ENCODE measurements at places on chromosomes 1 and 21.

DNA sequence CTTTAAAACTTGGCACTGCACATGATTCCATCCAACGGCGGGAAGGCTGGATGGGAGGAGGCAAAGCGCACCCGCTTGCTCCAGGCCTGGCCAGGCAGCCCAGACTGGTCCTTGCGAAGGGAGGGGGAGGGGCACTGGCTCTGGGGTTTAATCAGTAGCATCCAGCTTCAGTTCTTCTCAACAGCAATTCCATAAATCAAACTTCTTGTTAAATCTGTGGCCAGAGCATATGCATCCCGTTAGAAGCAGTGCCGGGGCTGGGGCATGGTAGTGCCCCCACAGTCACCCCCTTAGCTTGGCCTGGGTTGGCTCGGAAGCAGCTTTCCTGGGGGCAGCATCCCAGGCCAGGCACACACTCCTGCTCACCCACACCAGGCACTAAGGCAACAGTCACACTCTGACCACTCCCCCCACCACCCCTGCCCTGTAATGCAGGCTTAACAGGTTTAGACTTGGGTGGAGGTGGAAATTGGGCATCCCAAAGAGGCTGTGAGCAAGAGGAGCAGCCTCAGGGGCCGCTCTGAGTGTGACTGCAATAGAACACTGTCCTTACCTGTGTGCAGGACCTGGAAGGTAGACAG, 94.1 kb upstream of the CASZ1 start:
- DNase-seq = no peak

- DNase-seq = peak; percentile 74
These were observed 40.7 kb downstream of the CASQ2 start for GRCh38 chr1:115727706-115728249.

DNA sequence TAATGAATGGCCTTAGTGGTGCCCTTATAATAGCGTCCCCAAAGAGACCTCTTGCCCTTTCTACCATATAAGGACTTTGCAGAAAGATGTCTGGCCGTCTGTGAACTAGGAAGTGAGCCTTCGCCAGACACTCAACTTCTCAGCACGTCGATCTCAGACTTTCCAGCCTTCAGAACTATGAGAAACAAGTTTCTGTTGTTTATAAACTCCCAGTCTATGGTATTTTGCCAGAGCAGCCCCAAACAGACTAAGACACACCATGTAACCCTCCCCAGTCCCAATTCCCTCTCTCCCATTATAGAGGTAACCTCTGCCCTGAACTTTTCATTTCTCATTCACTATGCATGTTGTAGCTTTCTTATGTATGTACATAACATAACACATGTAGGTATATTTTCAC, 55.7 kb downstream of the NID1 start:
- no peak for DNase-seq

GRCh38 chr1:31932491-31933316, 5.5 kb downstream of the PTP4A2 start:
- DNase-seq = no peak

GRCh38 chr1:198986442-198986841, 347.6 kb downstream of the PTPRC start:
- no peak for DNase-seq

DNA sequence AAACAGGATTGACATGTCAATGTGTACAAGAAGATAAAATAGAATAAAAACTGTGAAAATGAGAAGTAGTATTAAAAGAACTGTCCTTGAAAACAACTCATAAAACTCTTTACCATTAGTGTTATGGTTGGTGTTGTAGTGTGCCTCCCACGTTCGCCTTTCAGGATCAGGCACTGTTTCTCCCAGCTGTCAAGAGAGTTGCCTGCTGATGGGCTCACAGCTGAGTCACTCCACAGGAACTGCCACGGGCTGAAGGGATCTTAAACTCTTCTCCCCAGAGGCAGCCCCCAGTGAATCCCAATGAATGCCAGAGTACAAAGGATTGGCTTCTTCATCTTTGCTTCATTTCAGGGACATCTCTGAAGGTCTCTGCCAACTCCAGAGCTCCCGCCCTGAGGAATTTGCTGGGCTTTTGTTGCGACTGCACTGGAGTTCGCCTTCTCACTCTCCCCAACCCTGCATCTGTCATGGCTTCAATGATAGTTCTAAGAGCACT, 119.6 kb downstream of the ADGRL2 start:
- DNase-seq = peak; percentile 39

- DNase-seq = no peak
These were observed 17.8 kb upstream of the EPHA2 start for GRCh38 chr1:16173447-16174260.

DNA sequence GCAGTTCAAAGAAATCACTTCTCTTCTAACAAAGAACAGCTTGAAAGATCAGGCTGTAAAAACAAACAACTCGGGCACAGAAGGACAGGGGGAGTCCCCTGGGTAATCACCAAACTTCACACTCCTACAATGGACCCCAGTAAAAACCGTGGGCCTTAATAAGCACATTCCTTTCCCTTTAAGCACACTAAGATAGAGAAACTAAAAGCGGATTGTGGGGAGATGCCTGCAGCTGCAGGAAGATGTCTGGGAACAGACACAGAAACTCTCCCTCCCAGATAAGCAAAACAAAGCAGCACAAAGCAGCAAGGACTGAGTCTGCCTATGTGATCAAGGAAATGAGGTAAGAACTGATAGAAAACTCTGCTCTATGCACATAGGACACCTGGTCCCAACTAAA, 37.6 kb upstream of the CTBS start:
- no peak for DNase-seq

- no peak for DNase-seq
These were observed 199.8 kb downstream of the SEC16B start for GRCh38 chr1:177770096-177770495.

- no peak for DNase-seq
These were observed 977 bp downstream of the TRAF3IP3 start for GRCh38 chr1:209756615-209757445.

- no peak for DNase-seq
These were observed 11.8 kb downstream of the NHLH2 start for GRCh38 chr1:115829023-115829674.

DNA sequence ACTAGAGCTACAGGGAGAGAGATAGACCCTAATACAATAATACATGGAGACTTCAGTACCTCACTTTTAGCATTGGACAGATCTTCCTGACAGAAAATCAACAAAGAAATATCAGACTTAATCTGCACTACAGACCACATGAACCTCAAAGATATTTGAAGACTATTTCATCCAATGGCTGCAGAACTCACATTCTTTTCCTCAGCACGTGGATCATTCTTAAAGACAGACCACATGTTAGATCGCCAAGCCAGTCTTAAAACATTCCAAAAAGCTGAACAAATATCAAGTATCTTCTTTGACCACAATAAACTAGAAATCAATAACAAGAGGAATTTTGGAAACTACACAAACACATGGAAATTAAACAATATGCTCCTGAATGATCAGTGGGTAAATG, 576.0 kb downstream of the KIF26B start:
- DNase-seq = no peak

DNA sequence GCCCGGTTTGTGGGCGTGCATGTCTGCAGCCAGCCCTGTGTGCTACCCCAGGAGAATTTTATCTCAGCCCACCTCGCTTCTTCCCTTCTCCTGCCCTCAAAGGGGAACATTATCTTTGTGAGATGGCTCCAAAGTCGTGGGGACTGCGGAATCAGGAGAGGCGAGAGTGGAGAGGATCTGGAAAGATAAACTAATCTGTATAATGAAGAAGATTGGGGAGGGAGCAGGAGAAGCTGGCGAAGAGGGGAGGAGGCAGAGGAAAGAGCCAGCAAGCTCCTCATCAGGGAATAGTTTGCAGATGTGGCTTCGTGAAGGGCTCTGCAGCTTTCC, 310.3 kb downstream of the MATN1 start:
- no peak for DNase-seq

DNA sequence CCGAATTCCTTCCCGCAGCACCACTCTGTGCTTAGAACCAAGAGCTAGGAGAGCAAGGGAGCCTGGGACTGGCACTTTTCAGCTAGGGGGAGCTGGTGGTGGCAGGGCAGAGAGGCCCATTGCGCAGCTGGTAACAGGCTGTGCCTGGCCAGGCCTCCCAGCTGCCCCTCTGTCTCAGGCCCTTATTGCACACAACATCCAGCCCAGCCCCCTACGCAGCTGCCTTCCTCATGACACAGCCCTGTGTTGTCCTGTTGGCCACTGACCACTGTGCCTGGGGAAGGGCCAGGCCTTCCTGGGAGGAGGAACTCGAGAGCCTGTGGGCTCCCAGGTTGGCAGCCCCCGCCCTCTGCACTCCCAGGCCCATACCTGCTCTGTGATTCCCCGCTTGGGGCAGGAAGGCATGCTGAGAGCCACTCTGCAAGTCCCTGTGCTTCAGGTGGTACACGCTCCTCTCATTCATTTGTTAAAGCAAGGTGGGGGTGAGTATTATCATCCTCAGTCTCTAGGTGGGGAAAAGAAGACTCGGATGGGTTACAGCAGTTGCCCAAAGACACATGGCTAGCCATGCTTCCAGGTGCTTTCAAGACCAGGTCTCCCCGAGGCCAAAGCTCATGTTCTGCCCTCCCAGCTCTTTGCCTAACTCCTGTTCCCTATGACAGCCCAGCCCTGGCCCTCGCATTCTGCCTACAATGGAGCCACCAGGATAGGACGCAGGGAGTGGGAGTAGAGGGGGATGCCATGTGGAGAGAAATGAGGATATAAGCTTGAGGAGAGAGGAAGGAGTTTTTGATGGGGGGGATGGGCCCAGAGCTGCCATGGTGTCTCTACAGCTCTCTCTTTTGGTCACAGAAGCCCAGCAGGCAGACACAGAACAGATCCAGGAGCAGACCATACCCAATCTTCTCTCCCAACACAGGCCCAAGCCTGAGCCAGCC, 81.8 kb downstream of the TMEM53 start:
- no peak for DNase-seq

DNA sequence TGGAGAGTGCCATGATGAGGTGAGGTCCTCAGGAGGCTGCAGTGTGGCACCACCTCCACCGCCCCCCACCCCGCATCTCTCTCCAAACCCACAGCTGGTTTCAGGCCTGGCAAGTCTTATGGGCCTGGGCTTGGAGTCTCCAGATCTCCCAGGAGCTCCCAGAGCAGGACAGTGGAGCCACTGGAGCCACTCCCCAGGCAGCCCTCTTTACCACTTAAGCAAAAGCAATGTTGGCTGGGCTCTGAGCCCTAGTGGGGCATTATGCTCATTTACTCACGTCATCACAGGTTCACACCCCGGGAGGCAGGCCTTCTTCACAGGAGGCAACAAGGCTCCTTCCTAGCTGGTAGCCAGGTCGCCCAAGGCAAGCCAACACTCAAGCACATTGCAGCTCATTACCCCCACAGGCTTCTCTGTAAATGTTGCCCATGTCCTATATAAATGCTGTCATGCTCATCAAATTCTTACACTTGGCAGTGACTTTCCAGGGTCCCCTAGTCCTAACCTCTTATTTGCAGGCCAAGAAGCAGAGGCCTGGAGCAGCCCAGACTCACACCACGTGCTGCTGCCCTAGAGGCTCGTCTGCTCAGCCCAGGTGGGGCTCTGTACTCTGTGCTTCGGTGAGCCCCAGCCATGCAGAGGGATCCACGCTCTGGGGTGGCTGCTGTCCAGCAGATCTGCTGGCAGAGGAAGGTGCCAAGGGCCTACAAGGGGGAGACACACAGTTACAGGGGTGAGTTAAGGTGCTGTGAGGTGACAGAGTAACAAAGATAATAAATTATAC, 459.3 kb downstream of the MATN1 start:
- DNase-seq = no peak

DNA sequence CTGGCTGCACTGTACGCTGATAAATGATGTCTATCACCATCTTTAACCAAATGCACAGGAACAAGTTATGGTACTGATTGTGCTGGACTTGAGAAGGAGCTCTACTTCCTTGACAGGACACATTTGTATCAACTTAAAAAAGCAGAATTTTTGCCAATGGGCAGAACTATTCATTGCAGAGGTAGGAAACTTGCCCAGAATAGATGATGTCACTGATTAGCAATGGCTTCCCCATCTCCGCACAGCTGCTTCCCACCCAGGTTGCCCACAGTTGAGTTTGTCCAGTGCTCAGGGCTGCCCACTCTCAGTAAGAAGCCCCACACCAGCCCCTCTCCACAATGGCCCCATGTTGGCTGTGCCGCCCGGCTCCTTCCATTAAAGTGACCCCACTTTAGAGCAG, 33.4 kb downstream of the CAPN2 start:
- DNase-seq = no peak

- DNase-seq = peak; percentile 28
These were observed 15.3 kb downstream of the UCK2 start for GRCh38 chr1:165842671-165843129.

DNA sequence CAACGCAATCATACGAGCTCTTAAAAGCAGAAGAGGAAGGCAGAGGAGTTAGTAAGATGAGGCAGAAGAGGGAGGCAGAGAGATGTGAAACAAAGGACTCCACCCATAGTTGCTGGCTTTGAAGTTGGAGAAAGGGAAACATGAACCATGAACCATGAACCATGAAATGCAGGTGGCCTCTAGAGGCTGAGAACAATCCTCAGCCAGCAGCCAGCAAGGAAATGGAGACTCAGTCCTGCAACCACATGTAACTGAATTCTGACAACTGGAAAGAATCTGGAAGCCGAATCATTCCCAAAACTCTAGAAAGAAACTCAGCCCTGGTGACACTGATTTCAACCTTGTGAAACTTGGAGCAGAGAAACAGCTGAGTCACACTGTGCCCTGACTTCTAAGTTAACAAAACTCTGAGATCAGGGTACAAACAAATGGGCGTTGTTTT, 10.1 kb downstream of the DIPK1A start:
- DNase-seq = no peak

DNA sequence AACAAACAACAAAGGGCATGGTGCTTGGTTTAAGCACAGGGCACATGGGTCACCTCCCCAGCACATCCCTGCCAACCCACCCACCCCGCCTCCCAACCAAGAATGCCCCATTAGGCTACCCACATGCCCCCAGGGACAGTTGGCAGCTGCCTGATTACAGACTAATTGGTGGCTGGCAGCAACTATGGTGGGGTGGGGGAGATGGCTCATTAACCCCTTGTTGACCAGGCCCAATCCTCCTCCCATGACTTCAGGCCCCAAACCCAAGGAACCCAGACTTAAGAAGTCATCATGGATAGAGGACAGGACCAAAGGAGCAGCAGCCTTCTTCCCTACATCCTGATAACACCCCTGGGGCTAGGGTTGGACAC, 1.3 kb downstream of the RIMS3 start:
- no peak for DNase-seq

GRCh38 chr21:45986316-45987051, 4.9 kb downstream of the COL6A1 start:
- no peak for DNase-seq

DNA sequence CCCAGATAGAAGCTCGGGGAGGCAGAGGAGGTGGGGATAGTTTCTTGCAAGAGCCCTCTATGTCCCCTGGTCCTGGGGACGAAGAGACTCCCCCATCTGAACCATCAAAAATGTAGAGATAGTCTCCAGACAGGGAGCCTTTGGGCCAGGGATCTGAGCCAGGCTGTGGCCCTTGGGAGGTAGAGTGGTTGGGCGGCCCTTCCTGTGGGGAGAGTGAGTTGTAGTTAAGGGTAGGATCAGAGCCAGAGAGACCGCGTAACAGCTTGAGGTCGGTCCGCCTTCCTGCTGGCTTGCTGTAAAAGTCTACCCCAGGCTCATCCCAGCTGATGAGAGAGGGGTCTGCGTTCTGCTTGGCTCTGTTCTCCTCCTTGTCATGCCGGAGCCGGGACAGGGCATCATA, 25.3 kb downstream of the PIK3C2B start:
- DNase-seq = no peak
